ENCODE measurements at places on chromosomes 12 and 14. TPM values are rescaled to one million over a fixed set of nuclear protein-coding genes. Genes with fewer than 3 reads are reported as not detected.

The SRRM4 gene
- total RNA-seq: 0.88 TPM

The SLC16A7 gene
- total RNA-seq: 46.7 TPM

The C1QL4 gene
- not detected for total RNA-seq

The KRT3 gene
- total RNA-seq: not detected

The AVPR1A gene
- 6.0 TPM for total RNA-seq

The ITFG2 gene
- 43.7 TPM for total RNA-seq

The DHRS2 gene
- not detected for total RNA-seq

The PCBP2 gene
- 688 TPM for total RNA-seq

The RERGL gene
- 30.6 TPM for total RNA-seq

The KRT78 gene
- not detected for total RNA-seq

The ATP2B1 gene
- total RNA-seq: 26.8 TPM

The KRT81 gene
- total RNA-seq: not detected

DNA sequence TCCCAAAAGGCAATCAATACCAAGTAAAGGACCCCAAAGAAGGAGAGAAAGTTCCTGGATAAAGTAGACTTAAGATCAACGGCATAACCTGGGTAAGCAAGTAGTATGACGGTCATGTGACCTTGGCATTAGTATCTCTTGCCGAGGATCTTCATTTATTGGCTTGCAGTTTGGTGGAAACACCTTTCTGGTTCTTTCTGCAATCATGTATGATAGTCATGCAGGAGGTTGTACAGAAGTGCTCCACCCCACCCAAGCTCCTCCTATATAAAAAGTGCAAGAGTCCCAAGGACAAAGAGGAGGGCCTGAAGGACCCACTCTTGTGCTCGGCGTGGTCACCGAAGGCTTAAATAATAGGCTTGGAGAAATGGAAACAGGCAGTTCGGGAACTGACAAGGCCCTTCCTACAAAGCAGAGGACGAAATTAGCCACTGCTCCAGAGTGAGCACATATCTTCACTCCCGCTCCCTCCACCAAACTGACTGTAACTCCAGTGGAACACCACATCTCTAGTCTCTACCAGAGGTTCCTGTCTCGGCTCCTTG, 750 bp downstream of the CS start:
- no peak for DNase-seq

DNA sequence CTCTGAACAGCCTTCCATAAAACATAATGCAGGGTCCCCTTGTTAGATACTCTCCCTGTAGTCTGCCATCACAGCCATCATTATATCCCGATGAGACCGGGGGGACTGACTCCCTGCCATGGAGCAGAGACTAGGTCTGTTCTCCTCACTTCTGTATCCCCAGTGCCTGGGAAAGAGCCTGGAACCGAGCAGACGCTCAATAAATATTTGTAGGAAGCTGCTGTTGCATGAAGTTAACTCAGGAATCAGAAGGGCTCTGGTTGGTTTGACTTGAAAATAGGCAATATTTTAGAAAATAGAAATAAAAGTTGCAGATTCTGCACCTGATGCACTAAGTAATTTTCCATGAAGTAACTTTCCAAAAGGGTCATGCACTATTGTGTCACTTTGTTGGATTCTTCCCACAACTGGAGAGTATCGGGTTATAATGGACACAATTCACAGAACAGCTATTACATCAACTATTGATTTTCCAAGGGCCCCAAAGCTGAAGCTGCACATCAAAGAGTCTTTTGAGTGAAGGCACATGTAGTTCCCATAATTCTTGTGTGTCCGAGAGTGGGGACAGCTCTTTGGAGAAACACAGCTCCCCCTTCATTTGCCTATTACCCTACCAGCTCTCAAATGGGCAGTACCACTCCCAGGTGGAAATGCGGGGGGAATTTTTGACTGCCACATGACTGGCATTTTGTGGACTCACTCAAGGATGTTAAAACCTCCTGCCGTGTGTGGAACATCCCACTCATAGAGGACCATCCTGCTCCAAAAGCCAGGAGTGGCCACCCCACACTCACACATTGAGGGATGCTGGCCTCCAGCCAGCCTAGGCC, 18.8 kb downstream of the CLMN start:
- no peak for DNase-seq

DNA sequence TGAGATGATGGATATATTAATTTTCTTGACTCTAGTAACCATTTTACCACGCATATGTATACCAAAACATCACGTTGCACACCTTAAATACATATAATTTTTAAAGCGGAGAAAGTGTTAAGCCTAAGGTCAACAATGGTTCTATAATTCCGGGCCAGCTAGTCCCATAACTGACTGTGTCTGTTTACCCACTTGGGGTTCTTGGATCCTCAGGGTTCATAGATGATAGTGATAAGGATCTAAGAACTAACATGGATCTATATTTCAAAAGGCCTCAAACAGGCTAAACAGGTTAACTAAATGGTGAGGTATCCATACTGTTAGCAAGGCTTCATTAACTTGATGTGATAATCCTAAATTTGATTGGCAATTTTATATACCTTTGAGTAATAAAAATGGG, 9.8 kb downstream of the SLC38A1 start:
- DNase-seq: no peak

DNA sequence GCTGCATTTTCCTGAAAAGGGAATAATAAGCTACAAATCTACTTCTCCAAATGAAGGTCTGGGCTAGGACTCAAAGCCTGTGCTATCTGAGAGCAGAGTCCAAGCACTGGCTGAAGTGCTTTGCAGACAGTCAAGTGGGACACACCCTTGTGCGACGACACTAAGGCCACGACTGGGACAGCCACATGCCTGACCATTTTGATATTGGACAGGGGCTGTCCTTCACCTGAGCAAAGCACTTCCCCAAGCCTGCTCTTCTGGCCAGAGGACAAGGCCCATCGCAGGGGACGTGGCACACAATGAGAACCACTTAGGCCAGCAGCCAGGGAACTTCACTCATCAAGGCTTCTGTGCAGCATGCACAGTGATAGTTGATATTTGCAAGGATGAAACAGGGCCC, 71.4 kb downstream of the RBM19 start:
- no peak for DNase-seq

- DNase-seq: no peak
These were observed 75.3 kb downstream of the WSCD2 start for GRCh38 chr12:108204117-108204987.

DNA sequence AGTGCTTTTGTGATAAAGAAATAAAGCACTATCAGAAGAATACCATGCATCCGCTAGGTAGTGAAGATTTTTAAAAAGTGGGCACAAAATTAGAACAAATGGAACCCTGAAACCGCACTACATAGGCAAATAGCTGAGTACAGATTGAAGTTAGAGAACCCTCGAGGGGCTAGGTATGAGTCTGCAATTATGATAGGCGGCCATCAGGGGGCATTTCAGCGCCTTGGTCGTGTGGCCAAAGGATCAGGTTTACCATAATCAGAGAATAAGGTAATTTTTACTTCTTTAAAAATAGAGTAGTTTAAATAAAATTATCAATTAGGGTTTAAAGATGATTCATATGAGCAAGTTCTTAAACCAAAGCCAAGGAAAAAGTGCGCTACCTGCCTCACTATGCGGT, 129.8 kb downstream of the TMX1 start:
- no peak for DNase-seq

DNA sequence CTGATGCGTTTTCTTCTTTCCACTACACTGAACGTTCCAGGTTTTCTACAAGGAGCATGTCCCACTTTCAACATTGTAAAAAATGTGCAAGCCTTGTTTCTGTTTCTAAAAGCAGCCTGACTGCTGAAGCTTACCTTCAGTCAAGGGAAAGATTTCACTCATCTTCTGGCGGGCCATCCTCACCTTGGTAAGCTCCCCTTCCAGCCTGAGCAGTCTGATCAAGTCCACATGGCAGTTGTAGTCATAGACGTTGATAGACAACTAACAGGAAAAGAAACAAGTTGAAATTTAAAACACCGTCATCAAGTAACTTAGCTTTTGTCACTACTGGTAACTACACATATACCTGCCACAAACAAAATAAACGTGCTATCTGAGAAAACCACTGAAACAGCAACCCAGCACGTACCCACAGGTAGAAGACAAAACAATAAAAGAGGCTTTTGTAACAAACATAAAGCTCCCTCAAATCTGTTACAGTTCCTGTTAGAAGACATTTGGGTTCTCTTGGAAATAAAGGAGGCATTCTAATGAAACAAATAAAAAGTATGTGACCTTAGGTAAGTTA, 11.9 kb downstream of the SART3 start:
- no peak for DNase-seq

- no peak for DNase-seq
These were observed 35.8 kb downstream of the SPATA7 start for GRCh38 chr14:88421286-88421685.

DNA sequence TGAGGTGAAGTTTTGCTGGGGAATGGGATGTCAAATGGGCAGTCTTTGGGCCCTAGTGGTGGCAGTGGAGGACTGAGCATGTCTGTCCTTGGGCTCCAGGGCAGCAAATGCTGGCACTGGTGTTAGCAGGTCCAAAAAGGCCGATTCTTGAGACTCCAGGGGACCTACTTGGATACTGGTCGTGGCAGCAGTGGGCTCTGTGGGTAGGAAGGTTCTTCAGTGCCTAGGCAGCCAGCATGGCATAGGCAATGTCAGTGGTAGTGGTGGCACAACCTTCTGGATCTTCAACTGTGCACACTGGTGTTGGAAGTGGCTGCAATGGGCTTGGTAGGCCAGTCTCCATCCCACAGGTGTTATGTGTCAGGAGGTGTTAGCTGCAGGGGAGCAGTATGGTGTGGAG, 334.7 kb upstream of the KITLG start:
- no peak for DNase-seq

DNA sequence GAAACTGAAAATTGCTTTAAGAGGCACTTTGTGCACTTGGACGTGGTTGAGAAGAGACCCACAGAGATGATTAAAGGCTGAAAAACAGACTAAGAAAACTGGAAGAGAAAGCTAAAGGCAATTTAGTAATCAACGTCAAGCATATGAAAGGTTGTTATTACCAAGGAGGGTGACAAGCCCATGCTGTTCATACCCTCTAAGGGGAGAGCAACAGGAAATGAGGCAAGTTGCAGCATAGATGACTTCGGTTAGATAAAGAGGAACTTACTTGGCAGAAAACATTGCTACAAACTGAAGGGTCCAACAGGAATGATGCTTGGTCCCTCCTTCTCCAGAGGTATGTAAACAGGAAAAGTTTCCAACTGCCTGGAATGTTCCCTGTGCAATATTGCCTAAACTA, 107.8 kb downstream of the DUSP6 start:
- no peak for DNase-seq

DNA sequence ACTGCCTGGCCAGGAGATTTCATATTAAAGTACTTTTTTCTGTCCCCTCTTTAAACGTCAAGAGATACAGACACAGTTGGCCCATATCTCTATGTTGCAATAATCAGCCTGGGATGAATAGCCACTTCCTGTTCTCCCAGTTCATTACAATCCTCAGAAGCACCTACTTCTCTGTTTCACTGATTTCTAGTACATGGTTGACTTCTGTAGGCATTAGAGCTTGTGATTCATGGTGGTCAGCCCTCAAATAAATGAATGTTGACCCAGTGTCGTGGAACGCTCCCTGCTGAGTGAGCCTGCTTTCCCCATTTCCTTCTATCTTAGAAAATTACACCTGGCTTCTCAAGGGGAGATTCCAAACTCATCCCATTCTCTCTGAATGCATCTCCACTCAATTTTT, 416.7 kb downstream of the PDZRN4 start:
- no peak for DNase-seq

- DNase-seq: no peak
These were observed 14.8 kb downstream of the PYGL start for GRCh38 chr14:50929506-50929905.

DNA sequence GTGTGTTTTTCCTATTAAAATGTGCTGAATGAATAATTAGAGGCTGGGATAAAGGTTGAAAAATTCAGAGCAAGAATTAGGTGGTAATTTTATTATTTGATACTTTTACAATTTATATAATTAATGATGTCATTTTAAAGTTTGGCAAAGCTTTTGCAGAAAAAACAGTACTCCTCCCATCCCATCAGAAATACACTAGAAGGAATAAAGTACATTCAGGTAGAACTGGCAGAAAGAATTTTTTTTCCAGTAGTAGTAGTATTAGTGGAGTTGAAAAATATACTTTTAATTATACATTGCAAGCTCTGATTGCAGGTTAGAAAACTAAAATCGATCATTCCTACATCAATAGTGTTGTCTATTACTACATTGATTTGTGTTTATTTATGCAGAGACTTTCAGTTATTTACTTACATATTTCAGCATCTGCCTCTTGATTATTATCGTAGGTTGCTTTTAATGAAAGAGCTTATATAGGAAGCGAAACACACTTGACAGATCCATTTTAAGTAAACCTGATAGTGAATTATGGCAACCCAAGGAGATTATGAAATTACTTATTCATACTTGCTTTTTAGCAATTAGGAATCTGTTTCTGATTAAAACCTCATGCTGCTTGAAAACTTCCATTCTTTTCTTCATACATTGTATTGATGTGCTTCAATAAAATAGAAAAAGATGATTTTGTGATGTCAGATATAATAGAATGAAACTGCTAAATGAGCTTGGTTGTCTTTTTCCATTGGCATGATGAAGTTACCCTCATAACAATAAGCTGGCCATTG, 10.1 kb downstream of the FOXG1 start:
- DNase-seq: no peak

GRCh38 chr14:92704036-92704804, 44.2 kb downstream of the LGMN start:
- DNase-seq: no peak

GRCh38 chr12:53005986-53006809, at the start of gene EIF4B:
EIF4B (plus strand) TSS chr12:53006456; CDS start chr12:53006484, 28 bp downstream.
- peak; percentile 100 for DNase-seq

- DNase-seq: peak; percentile 76
These were observed 90.9 kb downstream of the ACTN1 start for GRCh38 chr14:68888025-68888850.

DNA sequence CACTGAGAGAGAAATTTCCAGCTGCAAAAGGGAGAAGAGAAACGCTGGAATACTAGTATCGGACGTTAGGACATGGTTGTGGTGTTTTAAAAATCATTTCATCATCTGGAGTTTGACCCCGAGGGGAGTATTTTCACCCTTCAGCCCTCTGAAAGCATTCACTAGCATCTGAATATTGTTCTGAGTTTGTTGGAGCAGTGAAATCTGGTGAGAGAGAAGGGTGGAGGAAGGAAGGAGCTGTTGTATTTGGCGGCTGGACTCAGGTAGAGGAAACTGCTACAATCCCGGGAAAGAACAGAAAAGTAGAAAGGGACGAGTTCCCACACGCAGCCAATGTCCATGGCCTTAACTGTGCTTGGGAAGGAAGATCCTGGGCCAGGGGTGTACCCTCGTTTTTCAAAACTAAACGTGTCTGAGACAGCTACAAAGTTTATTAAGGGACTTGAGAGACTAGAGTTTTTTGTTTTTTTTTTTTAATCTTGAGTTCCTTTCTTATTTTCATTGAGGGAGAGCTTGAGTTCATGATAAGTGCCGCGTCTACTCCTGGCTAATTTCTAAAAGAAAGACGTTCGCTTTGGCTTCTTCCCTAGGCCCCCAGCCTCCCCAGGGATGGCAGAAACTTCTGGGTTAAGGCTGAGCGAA, 896 bp upstream of the CDKN1B start:
- DNase-seq: no peak

- no peak for DNase-seq
These were observed 98.6 kb downstream of the NEDD1 start for GRCh38 chr12:97005646-97006045.

GRCh38 chr12:25644979-25645378, 91.9 kb upstream of the LMNTD1 start:
- DNase-seq: no peak

- no peak for DNase-seq
These were observed 10.7 kb upstream of the SOS2 start for GRCh38 chr14:50242096-50242495.

Measured in aorta (tissue), 5 donors.